Vagina (tissue), 2 donors: ENCODE measurements at places on chromosomes 2 and 18. TPM values are rescaled to one million over a fixed set of nuclear protein-coding genes. Genes with fewer than 3 reads are reported as not detected.

- DNase-seq, result no peak
Measured at GRCh38 chr2:101773137-101773536, 75.6 kb downstream of the MAP4K4 start.

DNA sequence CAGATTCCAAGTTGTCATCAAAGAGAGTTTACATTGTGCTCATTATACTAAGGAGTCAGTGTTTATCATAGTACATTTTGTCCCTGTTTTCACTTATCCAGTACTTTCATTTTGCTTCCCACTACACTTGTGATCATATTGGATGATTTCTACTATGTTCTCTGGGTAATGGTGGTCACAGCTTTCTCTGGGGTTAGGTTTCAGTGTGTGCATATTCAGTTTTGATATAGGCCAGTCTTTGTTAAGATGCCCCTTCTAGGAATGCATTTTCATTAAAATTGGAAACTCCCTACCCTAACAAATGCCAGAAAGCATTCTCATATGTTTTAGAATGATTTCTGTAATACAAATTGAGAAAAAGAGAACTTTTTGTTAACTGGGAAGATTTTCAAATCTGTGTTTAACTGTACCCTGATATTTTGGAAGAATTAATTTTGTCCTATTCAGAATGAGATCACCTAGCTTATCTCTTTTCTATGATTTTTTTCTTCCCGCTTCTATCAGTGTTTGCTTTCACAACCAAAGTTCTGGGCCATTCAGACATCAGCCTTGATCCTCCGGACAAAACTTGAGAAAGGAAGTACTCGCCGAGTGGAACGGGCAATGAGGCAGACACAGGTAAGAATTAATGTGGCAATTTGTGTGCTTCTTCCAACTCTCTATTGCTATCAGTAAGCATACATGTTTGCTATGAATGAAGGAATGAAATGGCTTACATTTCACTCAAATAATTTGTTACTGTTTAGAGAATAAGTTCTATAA lies 74.6 kb downstream of the TTC27 start:
- no peak for DNase-seq

- DNase-seq, result no peak
Measured at GRCh38 chr2:70735071-70735470, 32.9 kb downstream of the ADD2 start.

- no peak for DNase-seq
Measured at GRCh38 chr18:55779691-55780585, 191.9 kb upstream of the TCF4 start.

DNA sequence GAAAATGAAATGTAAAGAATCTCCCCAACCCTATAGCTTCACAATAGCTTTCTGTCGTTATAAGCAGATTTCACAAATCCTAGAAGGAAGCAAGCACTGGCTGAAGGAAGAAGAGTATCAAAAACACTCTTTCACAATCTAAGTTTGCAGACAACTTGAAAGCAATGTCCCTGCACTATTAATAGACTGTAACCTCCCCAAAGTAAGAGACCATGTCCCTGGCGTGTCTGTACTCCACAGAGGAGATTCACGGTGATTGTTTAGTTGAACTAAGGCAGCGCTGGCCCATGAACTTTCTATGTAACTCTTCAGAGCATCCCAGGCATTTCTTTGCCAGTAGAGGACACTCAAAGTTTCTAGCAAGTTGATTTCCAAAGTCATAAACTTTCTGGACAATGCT lies 128.0 kb upstream of the HNRNPA3 start:
- DNase-seq, result no peak

- DNase-seq, result no peak
Measured at GRCh38 chr2:158912112-158912511, 56.3 kb upstream of the TANC1 start.

DNA sequence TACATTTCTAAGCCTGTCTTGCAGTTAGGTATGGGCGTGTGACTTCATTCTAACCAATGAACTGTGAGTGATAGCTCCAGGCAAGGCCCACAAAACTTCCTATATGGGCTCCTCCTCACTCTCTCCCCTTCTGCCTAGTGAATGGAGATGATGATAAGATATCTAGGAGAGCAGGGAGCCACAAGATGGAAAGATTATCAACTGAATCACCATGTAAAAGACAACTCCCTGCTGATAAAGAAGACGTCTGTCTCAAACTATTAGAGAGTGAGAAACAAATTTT lies 237.1 kb downstream of the GPD2 start:
- no peak for DNase-seq

- DNase-seq, result no peak
Measured at GRCh38 chr2:104462731-104463130, 391.2 kb upstream of the POU3F3 start.

DNA sequence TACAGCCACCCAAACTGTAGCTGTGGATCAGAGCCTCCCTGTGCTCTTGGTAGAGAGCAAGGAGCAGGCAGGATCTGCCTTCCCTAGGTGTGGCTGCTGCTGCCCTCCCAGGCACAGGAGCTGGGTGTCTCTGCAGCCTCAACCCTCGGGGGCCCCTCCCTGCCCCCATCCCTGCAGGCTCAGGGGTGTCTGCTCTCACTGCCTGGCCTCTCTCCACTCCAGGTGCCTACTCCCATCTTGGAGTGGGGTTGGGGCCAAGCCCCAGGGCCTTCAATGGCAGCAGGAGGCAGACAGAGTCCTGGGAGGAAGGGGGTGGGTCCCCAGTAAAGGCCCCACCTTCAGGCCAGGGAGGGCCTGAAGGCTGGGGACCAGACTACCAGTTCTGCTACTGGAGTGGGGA lies 189.7 kb upstream of the OSR1 start:
- DNase-seq, result no peak

GRCh38 chr2:239231231-239232194 lies 169.3 kb downstream of the HDAC4 start:
- no peak for DNase-seq

DNA sequence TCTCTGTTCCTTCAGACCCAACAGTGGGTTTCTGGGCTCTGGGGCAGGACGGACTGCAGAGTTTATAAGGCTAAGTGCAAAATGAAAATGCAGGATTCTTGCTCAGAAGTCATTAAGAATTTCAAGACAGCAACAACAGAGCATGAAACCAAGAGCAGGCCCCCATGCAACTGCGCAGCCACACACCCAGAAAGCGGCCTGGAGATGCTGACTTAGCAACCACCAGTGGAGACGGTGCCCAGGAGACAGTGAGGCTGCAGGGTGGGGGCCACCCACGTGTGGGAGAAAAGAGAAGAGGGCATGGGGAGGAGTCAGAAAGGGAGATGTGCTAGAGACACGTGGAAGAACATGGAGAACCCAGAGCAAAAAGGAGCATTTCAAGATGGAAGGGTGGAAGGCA lies 66.5 kb downstream of the GALNT14 start:
- no peak for DNase-seq

GRCh38 chr2:211429256-211429920 lies 873.0 kb downstream of the CPS1 start:
- no peak for DNase-seq

- no peak for DNase-seq
Measured at GRCh38 chr2:64090264-64090663, 54.0 kb downstream of the PELI1 start.

DNA sequence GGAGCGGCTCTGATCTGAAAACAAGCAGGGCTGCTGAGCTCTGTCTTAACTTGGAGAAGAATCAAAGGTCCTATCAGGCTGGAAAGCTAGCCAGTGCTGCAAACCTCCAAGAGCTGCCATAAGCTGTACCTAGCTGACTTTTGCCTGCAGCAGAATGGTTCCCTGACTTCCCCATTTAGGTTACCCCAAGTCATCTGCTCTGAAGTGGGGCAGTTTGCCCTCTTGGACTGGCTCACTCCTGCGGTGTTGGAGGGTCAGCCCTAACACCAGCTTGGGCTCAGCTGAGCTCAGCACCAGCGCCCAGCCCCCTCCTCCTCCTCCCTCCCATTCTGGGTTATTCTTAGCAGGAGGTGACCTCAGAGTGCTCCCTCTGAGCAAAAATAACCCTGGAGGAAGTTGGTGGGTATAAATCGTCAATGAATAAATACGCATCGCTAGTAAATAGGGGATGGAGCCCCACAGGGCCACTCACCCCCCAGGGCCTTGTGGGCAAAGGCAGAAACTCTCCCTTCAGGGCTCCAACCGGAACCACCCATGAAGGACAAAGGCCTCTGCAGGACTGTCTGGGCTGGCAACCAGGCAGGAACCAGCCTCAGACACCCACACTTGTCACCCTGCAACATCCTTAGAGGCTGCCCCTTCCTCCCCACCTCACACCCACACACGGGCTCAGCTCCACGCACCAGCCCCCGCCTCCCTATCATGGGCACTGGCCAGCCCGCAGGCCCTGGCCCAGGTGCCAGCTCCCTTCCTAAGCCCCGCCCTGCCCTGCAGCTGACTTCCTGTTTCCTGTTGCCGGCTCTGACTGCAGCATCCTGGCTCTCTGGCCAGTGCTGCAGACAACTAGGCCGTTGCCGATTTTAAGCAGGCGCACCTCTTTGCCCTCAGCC lies 46.9 kb downstream of the DNMT3A start:
- DNase-seq, result no peak

- DNase-seq, result no peak
Measured at GRCh38 chr18:36411745-36412168, 114.2 kb downstream of the FHOD3 start.

DNA sequence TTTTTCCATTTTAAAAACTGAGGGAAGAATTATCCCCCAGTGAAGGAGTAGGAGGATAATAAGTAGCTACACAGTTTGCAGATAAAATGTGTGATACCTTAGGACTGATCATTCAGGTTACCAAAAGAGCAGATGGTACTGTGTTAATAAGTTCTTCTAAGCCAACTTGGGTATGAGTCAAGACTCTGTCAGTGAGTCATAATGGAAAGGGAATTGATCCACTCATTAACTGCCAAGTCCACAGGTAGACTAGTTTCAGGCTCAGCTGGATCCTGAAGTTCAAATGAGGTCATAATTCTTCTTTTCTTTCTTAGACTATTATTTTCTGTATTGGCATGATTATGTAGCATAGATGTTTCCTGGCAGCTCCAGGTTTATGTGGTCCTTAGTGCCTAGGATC lies 142.4 kb upstream of the ALPP start:
- DNase-seq, result no peak

DNA sequence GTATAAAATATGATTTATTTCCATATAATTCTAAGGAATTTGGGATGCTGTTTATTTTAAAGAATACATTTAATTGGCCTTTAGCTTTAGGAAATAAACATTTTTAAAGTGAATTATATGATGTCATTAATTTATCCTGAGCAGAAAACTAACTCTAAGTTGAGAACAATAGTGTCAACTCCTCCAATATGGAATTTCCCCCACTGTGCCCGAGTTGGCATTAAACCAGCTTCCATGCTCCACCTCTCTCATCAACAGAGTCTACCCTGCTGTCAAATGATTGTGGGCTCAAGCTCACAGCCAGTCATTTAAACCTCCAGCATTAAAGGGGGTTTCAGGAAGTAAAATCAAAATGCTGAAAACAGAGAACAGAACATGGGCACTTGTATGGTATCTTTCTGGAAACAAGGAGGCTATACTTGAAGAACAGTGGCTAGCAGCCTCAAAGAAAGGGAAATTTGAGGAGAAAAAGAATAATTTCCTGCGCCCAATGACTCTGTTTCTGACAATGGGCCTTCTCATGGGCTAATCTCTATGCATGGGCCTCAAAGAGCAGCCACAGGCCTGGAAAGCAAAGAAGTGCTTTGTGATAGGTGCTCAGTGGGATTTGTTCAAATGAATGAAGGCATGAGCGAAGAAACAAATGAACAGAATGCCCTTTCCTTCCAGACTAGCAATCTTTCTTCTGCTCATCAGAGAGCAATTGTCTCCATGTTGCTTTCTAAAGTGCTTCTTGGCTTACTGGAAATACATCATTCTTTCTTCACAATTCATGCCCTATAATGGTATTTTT lies 252.8 kb downstream of the MTX2 start:
- DNase-seq, result no peak

- no peak for DNase-seq
Measured at GRCh38 chr18:54388203-54389142, 30.8 kb downstream of the C18orf54 start.

DNA sequence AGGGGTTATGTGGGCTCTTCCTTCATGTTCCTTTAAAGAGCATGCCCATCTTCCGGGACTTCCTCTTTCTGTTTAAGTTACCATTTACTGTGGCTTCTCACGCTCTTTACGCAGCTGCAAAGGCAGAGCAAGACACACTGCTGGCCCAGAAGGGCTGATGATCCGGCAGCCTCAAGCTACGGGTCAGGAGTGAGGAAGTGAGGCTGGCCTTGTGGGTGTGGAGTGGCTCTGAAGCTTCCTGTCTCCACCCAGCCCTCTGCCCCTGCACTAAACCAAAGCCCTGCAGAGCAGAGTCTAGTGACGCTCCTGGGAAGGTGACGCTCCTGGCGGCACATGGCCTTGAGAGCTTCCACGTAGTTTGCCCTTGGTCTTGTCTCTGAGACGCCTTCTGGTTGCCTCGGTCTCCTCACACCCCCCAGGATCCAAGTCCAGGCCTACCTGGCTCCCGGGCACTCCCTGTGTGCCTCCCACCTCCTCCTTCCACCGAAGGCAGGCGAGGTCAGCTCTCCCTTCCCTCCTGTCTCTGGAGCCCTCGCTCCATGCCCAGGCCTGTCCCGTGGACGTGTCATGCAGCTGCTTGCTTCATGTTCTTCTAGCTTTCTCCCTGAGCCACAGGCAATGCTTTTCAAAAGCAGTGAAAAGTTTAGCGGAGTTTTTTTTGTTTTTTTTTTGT lies 50.3 kb downstream of the ARL4C start:
- DNase-seq, result no peak

DNA sequence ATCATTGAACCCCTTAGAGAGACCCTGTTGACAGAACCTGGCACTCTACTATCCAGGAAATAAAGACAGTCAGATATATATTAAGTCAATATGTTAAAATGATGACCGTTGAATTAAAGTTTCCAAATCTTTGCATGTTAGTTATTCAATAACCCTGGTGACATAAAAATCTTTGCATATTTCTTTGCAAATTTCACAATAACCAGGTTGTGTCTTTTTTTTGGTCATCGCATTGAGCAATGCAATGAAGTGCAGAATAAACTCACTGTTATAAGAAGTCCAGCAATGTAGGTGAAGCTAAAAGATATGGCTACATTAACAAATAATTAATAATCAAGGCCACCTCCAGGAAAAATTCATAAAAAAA lies 596.9 kb downstream of the NYAP2 start:
- no peak for DNase-seq

- no peak for DNase-seq
Measured at GRCh38 chr2:3177891-3178577, 199.6 kb downstream of the EIPR1 start.

GRCh38 chr2:128379021-128380015 lies 60.6 kb upstream of the HS6ST1 start:
- no peak for DNase-seq

The SOX11 gene
- not detected for total RNA-seq

The TRIB2 gene
- 64.8 TPM for total RNA-seq

The SLC14A1 gene
- total RNA-seq, result 3.4 TPM

The RAPH1 gene
- total RNA-seq, result 22.6 TPM

The PJVK gene
- total RNA-seq, result 4.9 TPM

The DNAJC5G gene
- total RNA-seq, result 1.5 TPM
